Activated T-helper 1 cell treated with Interleukin-2 at 50 U/mL for 16 hours (primary cell): ENCODE measurements at places on chromosomes 1 and 21.

- DNase-seq = no peak
These were observed 5.2 kb upstream of the KIAA1614 start for GRCh38 chr1:180907313-180908055.

- peak; percentile 69 for DNase-seq
These were observed 9.0 kb downstream of the IGSF9 start for GRCh38 chr1:159936273-159936904.

- no peak for DNase-seq
These were observed 52.4 kb downstream of the CD2 start for GRCh38 chr1:116806671-116807070.

GRCh38 chr1:53573931-53574330 lies 114.7 kb downstream of the DMRTB1 start:
- DNase-seq = no peak

GRCh38 chr1:73813236-73813635 lies 384.7 kb downstream of the LRRIQ3 start:
- no peak for DNase-seq

GRCh38 chr1:15577691-15578090 lies 7.2 kb downstream of the AGMAT start:
- no peak for DNase-seq

- DNase-seq = no peak
These were observed 1292.6 kb downstream of the BRINP3 start for GRCh38 chr1:189185097-189185496.

- DNase-seq = no peak
These were observed 33.1 kb downstream of the SIPA1L2 start for GRCh38 chr1:232596666-232597303.
